ENCODE measurements at places on chromosomes 16 and 17.

- no peak for DNase-seq
These were observed 7.0 kb downstream of the TPSD1 start for GRCh38 chr16:1262846-1263221.

DNA sequence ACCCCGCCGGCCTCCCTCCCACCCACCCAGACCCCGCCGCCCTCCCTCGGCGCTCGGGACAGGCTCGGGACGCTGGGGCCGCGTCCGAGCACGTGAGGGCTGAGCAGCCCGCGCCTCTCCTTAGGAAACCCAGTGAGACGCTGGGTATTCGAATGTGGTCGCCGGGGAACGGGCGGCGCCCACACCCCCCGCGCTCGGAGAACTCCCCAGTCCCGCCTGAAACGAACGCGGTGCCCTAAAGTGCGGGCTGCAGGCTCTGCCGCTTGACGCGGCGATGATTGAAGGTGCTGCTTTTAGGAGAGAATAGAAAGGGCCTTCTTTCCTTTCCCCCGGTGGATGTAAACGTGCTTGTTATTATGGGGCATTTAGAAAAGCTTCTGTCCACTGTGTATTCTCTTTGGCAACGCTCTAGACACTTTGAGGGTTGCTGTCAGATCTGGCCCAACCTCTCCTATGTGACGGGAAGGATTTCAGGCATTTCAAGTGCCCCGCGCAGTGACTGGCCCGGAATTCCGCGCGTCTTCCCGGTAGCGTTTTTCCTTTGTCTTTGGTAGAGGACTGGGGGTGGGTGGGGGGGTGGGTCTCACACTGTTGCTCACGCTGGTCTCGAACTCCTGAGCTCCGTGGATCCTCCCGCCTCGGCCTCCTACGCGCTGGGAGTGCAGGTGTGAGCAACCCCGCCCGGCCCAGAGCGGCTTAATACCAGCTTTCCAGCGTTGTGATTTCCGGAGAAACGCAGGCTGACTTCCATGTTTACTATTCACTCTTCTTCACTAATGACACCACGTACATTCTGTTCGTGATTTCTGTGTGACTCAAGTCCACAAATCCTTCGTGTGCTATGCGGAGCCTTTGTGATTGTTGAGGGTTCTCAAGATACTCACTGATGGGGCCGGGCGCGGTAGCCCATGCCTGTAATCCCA lies 21.8 kb upstream of the FOXK2 start:
- DNase-seq = peak; percentile 63

GRCh38 chr17:17300624-17301568 lies 2.3 kb upstream of the NT5M start:
- DNase-seq = peak; percentile 68

GRCh38 chr17:68260051-68260762 lies 12.4 kb downstream of the AMZ2 start:
- no peak for DNase-seq

GRCh38 chr17:50269477-50270434 lies 4.5 kb upstream of the TMEM92 start:
- peak; percentile 85 for DNase-seq

DNA sequence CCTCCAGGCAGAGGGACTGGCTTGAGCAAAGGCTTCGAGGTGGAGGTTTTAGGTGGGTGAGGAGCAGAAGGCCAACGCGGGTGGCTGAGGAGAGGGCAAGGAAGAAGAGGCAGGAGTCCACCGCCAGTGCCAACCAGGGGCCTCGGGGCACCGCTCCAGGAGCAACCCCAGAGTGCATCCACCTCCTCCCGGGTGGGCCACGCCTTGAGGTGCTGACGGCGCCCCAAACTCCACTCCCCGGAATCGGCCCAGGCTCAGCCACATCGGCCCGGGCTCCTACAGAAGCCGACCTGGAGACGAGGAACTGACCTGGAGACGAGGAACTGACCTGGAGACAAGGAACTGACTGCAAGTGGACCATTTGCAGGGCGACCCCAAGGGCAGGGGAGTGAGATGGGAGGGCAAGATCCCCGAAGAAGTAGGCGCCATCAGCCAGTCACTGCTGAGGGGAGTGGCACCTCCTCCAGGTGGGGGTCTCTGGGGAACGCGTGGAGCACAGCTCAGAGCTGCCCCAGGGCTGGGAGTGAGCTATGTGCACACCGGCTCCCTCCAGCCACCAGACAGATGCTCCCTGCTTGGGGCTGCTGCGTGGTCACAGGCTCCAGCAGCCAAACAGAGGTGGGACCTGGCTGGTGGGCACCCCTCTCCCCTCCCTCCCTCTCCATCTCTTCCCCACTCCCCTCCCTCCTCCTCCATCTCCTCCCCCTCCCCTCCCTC lies 29.2 kb upstream of the CBFA2T3 start:
- DNase-seq = no peak

DNA sequence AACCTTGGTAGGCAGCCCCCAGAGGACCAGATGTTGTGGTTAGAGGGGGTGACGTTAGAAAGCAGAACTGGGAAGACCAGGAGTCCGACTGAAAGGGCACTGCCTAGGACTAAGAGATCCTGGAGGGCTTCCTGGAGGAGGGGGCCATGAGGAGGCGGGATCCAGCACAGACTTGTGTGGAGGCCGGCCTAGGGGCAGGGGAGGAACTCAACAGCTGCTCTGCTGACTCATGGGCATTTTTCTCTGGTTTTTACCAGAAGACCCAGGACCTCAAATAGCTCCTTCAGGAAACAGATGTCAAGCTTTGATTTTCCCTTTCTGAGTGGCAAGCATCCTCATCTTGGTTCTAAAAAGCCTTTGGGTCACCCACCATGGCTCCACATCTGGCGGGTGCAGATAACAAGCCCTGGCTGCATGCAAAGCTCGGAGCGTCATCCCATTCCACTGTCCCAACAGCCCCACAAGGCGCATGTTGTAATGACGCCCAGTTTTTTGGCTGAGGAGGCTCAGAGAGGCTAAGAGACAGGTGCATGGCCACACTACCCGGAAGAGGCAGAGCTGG lies 29.0 kb downstream of the IL21R start:
- DNase-seq = peak; percentile 15

- no peak for DNase-seq
These were observed 116.0 kb downstream of the SALL1 start for GRCh38 chr16:51035110-51035498.

GRCh38 chr16:75116081-75116910 lies at the start of gene LDHD:
Gene LDHD, minus strand, starts transcription at chr16:75116780. Its CDS starts 60 bp downstream, at chr16:75116720.
- DNase-seq = peak; percentile 71

All from ELR (cell line).